ENCODE measurements at places on chromosomes 4 and X. TPM values are rescaled to one million over a fixed set of nuclear protein-coding genes. Genes with fewer than 3 reads are reported as not detected.

DNA sequence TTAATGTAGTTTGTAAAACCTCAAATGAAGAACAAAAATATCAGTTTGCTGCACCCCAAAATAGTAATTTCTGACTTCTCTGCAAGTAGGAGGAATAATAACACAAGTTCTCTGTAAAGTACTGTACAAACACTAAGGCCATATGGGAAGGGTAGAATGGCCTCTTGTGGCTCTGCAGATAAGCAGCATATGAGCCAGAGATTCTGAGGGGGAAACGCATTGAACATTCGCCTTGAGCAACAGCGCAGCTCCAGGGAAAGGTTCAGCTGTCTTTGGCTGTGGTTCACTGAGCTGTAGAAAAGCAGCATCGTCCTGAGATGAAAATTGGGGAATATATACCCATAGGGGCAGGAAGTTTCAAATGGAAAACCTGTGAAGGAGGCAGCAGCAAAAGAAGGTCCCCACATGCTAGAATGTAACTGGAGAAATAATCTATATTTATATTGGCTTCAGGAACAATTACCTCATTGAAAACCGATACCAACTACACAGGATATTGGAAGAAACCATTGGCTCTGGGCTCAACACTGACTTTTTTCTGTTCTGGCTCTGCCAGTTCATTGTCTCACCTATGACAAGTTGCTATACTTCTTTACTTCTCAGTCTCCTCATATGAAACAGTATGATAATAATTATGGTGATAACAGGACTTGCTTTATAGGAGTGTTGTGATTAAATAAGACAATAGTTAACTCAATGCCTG lies 357.6 kb upstream of the CPEB2 start:
- H3K36me3 ChIP-seq = no peaks in the 10 kb centered on the region
- H3K27me3 ChIP-seq = peaks cover 2% of the 10 kb centered on the region
- H3K4me3 ChIP-seq = no peak overlapping the region
- no peaks in the 10 kb centered on the region for H3K4me1 ChIP-seq

DNA sequence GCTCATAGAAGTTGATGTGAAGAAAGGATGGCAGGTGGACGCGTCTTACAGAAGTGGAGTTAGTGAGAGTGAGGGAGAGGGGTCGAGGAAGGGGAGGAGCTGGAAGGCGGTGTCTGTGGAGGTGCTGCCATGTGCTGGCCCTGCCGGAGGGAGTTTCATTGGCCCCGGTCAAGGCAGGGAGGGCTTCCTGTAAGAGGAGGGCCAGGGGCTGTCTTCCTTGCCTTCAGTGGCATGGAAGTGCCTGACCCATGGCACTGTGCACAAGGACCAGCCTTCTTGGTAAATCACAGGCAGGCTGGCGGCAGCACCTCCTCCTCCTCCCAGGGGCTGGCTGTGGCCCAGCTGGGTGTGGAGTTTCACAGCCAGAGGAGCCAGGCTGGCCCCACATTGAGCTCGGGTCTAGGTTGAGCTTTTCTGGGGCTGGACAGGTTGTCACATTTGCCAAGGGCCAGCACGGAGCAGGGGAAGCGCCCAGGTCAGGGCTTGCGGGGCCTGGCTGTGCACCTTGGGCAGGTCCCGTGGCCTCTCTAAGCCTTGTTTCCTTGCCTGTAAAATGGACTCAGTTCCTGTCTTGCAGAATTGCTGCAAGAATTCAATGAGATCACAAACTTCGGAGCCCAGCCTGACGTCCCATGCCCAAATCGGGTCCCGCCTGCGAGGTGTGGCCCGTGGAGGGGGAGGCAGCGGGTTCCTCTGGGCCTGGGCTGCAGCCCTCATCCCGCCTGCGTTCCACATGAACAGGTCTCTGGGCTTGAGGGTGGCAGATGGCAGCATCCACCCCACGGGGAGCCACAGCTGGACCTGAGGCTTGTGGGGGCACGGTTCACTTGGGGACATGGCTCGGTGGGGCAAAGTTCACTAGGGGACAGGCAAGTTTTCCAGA lies 7.0 kb downstream of the HTRA3 start:
- no peaks in the 10 kb centered on the region for H3K4me1 ChIP-seq
- H3K36me3 ChIP-seq = no peaks in the 10 kb centered on the region
- no peak overlapping the region for H3K27ac ChIP-seq
- no peak for DNase-seq
- H3K4me3 ChIP-seq = no peak overlapping the region

DNA sequence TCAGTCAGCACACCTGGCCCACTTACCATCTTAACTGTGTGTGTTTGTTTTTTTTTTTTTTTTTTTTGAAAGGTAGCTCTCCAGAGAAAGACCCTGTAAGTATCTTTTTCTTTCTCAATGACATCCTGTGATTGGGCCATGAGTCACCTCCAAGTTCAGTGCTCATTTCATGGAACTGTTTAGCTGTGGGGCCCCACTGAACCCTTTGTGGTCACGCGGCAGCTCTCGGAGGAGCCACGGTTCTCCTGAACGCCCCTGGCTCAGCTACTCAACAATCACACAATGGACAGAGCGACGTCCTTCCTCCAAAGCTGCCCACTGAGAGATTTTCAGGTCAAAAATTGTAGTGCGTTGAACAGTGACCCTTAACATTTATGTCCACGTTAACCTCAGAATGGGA lies 14.2 kb upstream of the IL3RA start:
- peaks cover 15% of the 10 kb centered on the region for H3K4me1 ChIP-seq
- peaks cover 11% of the 10 kb centered on the region for H3K27me3 ChIP-seq
- H3K27ac ChIP-seq = peak overlapping the region; percentile 60
- no peaks in the 10 kb centered on the region for H3K36me3 ChIP-seq

DNA sequence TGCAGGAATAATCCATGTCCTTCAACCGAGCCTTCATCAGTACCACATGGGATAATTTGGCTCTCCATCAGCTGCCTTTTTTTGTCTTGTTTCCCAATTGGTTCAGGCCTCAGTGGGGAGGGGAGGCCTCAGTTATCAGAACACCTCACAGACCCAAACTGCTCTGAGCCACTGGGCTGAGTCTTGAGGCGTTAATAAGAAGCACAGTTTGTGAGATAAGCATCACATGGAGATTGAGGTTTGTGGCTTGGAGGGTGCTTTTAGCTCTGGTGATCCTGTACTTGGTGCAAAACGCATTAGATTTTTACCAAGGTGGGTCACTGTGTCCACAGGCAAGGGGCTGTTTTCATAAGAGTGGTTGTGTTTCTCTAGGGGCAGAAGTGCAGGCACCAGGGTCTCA lies 82.8 kb upstream of the HPF1 start:
- H3K4me3 ChIP-seq = no peak overlapping the region
- no peaks in the 10 kb centered on the region for H3K36me3 ChIP-seq
- no peak overlapping the region for H3K27ac ChIP-seq
- DNase-seq = no peak
- no peaks in the 10 kb centered on the region for H3K4me1 ChIP-seq
- peaks cover 5% of the 10 kb centered on the region for H3K27me3 ChIP-seq

- no peaks in the 10 kb centered on the region for H3K27me3 ChIP-seq
- H3K4me3 ChIP-seq = peak overlapping the region; percentile 90
- peak overlapping the region; percentile 100 for H3K27ac ChIP-seq
- peaks cover 5% of the 10 kb centered on the region for H3K36me3 ChIP-seq
Measured at GRCh38 chrX:40172401-40173142, 74.8 kb upstream of the BCOR start.

The ERAS gene
- total RNA-seq = not detected

DNA sequence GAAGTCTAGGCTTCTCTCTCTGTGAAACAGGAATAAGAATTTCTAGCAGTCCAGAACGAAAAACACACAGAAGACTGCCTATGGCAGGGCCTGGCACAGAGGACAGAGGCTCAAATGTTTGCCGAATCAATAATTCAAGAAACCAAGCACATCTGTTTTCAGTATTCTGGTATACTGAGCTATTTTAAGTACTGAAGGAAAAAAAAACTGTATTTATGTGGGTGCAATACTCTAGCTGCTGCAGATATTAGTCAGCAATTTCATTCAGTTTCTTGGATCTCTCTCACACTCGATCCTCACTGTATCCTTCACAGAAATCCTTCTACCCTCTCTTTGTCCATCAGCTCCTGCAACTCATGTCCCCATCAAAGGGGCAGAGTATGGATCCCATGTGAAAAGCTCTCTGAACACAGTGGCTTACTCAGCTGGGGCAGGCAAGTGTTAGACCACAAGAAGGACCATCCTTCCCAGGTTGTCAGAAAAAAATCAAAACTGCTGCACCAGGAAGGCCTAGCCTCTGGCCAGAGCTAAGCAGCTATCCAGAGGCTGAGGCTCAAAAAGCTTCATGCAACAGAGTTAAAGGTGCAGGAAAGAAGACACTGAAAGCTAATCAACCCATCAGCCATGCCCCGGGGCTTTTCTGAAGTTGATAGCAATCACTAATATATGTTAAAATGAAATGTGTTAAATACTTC lies 9.1 kb upstream of the USO1 start:
- H3K36me3 ChIP-seq = no peaks in the 10 kb centered on the region
- no peak overlapping the region for H3K4me3 ChIP-seq
- H3K27me3 ChIP-seq = no peaks in the 10 kb centered on the region
- H3K4me1 ChIP-seq = peaks cover 9% of the 10 kb centered on the region

GRCh38 chr4:101127176-101127790 lies 220.0 kb downstream of the PPP3CA start:
- no peak overlapping the region for H3K4me3 ChIP-seq
- no peak overlapping the region for H3K27ac ChIP-seq
- no peak for DNase-seq
- H3K4me1 ChIP-seq = peaks cover 27% of the 10 kb centered on the region
- peaks cover 7% of the 10 kb centered on the region for H3K36me3 ChIP-seq

The ODAPH gene
- 0.27 TPM for total RNA-seq

GRCh38 chr4:69030326-69030725 lies 65.9 kb upstream of the UGT2B7 start:
- no peak overlapping the region for H3K4me3 ChIP-seq
- no peak for DNase-seq
- no peak overlapping the region for H3K27ac ChIP-seq
- H3K4me1 ChIP-seq = no peaks in the 10 kb centered on the region

GRCh38 chrX:41912923-41913322 lies 10.4 kb downstream of the CASK start:
- DNase-seq = no peak
- no peak overlapping the region for H3K27ac ChIP-seq
- peaks cover 61% of the 10 kb centered on the region for H3K4me1 ChIP-seq

GRCh38 chr4:102757681-102758080 lies 3.1 kb downstream of the MANBA start:
- H3K4me1 ChIP-seq = peaks cover 36% of the 10 kb centered on the region
- no peak for DNase-seq
- H3K27ac ChIP-seq = no peak overlapping the region
- no peak overlapping the region for H3K4me3 ChIP-seq

The PCSK1N gene
- 2.8 TPM for total RNA-seq

GRCh38 chrX:77510007-77510406 lies 62.8 kb downstream of the FGF16 start:
- DNase-seq = no peak
- peaks cover 34% of the 10 kb centered on the region for H3K36me3 ChIP-seq
- H3K27ac ChIP-seq = no peak overlapping the region

- no peak overlapping the region for H3K4me3 ChIP-seq
- no peak overlapping the region for H3K27ac ChIP-seq
- no peaks in the 10 kb centered on the region for H3K27me3 ChIP-seq
- peaks cover 21% of the 10 kb centered on the region for H3K4me1 ChIP-seq
- no peak for DNase-seq
- H3K36me3 ChIP-seq = peaks cover 10% of the 10 kb centered on the region
Measured at GRCh38 chr4:26162101-26162500, 158.7 kb upstream of the RBPJ start.

GRCh38 chr4:44017422-44017739 lies 431.2 kb downstream of the KCTD8 start:
- DNase-seq = no peak
- H3K27me3 ChIP-seq = no peaks in the 10 kb centered on the region
- H3K36me3 ChIP-seq = no peaks in the 10 kb centered on the region
- no peaks in the 10 kb centered on the region for H3K4me1 ChIP-seq
- H3K27ac ChIP-seq = no peak overlapping the region
- H3K4me3 ChIP-seq = no peak overlapping the region

DNA sequence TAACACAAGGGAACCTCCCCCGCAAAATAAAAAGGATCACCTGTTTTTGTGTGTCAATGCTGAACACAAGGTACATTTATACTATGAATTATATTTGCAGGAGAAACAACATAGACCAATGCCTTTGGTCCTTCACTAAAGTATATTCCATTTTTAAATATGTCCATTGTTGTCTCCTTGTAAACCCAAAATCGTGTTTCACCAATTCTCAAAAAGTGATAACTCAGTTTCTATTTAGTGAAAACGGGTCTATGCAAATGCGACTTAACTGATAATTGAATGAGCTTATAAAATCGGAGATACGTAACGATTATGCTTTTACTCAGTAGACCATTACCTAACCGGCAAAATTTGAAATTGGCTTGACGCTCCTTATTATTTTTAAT lies 2.1 kb downstream of the BRWD3 start:
- peak overlapping the region; percentile 86 for H3K4me3 ChIP-seq
- DNase-seq = no peak
- H3K27ac ChIP-seq = peak overlapping the region; percentile 97
- peaks cover 17% of the 10 kb centered on the region for H3K4me1 ChIP-seq
- peaks cover 1% of the 10 kb centered on the region for H3K27me3 ChIP-seq
- peaks cover 6% of the 10 kb centered on the region for H3K36me3 ChIP-seq

The TMEM271 gene
- not detected for total RNA-seq

The CNOT6L gene
- total RNA-seq = 106 TPM

The PDE5A gene
- total RNA-seq = 0.87 TPM

DNA sequence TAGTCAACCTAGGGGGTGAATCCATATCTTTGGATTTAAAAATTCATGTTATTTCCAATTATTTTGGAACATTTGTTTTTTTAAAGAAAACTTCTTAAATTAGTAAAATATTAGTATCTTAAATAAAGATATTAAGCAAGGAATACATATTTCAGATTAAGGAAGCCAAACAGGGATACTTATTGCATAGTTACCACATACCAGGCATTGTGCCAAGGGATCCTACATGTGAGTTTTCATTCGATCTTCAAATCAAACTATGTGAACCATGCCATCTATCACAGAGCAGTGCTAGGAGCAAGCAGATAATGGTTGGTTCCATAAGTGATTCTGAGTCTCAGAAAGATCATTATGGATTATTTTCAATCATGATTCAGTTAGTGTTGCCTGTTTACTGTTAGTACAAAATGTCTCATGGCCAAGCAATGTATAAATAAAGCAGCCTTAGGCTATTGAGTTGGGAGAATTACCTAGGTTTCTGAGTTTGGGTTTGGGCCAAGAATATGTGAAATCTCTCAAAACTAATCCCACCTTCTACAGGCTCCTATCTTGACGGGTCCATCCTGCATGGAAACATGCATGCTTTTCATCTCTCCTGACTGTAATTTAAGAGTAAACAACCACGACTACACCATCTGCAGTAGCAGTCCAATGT lies 176.7 kb downstream of the NPFFR2 start:
- H3K36me3 ChIP-seq = no peaks in the 10 kb centered on the region
- H3K27me3 ChIP-seq = no peaks in the 10 kb centered on the region
- no peaks in the 10 kb centered on the region for H3K4me1 ChIP-seq
- DNase-seq = no peak

The TIGD2 gene
- 1.1 TPM for total RNA-seq

GRCh38 chr4:84954982-84955567 lies 11.4 kb downstream of the WDFY3 start:
- H3K4me1 ChIP-seq = no peaks in the 10 kb centered on the region
- H3K4me3 ChIP-seq = no peak overlapping the region
- no peak overlapping the region for H3K27ac ChIP-seq
- H3K27me3 ChIP-seq = peaks cover 5% of the 10 kb centered on the region
- H3K36me3 ChIP-seq = no peaks in the 10 kb centered on the region

The PCDH10 gene
- not detected for total RNA-seq

- DNase-seq = no peak
- H3K4me1 ChIP-seq = no peaks in the 10 kb centered on the region
- peaks cover 3% of the 10 kb centered on the region for H3K36me3 ChIP-seq
- H3K27ac ChIP-seq = no peak overlapping the region
Measured at GRCh38 chr4:101067383-101067782, 279.9 kb downstream of the PPP3CA start.
